ENCODE measurements at places on chromosomes 3 and 15.

DNA sequence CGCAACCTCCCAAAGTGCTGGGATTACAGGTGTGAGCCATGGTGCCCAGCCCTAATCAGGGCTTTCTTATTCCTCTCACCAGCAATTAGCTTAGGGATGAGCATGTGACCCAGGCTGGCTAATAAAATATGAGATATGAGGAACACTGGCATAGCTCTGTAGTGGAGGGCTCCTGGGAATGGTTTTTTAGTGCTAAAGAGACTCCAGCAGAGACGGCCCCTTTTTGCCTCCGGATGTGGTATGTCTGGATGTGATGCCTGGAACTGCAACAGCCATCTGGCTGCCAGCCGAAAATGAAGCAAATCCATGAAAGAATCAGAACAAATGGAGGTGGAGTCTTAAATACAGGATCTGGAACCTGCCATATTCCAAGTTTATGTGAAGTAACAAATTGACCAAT lies 69.1 kb upstream of the MAGI1 start:
- no peak for DNase-seq

DNA sequence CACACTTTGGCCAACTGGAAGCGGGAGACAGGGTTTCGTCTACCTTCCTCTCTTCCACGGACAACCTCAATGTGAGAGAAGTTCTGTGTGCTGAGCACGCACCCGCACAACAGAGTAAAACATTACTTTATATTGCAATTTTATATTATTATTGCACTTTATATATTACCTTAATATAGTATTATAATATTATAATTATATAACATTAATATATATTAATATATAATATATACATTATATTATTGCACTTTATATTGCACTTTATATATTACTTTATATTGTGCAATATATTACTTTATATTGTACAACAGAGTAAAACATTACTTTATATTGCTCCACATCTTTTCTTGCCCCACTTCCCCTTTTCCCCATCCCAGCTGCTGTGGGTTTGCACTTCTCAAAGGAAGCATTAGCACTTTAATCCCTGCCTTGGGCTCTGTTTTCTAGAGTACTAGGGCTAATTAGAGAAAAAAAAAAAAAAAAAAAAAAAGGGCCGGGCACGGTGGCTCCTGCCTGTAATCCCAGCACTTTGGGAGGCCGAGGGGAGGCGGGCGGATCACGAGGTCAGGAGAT lies 76.4 kb upstream of the SLC4A7 start:
- DNase-seq, result no peak

DNA sequence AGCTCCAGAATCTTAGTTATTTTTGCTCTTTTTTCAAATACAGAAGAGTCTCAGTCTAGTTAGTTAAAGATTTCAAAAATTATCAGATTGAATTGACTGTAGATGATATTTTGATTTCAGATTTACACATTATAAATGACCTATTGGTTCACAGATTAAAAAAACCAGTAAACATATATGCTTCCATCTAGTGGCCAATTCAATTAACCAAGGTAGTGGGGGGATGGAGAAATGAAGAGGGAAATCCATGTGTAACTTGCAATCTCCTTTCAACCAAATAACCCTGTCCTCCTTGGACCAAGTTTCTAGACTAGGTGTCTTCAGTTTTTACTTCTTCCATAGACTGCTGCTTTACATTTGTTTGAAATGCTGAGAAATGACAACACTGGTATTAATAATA lies 789.8 kb downstream of the ROBO1 start:
- DNase-seq, result no peak

GRCh38 chr3:124429129-124429815 lies 301.0 kb upstream of the UMPS start:
- no peak for DNase-seq

- DNase-seq, result no peak
Measured at GRCh38 chr3:535566-536416, 339.2 kb downstream of the CHL1 start.

GRCh38 chr3:191492601-191493000 lies 31.6 kb downstream of the PYDC2 start:
- DNase-seq, result no peak

- no peak for DNase-seq
Measured at GRCh38 chr15:50224606-50225005, 40.9 kb downstream of the HDC start.

DNA sequence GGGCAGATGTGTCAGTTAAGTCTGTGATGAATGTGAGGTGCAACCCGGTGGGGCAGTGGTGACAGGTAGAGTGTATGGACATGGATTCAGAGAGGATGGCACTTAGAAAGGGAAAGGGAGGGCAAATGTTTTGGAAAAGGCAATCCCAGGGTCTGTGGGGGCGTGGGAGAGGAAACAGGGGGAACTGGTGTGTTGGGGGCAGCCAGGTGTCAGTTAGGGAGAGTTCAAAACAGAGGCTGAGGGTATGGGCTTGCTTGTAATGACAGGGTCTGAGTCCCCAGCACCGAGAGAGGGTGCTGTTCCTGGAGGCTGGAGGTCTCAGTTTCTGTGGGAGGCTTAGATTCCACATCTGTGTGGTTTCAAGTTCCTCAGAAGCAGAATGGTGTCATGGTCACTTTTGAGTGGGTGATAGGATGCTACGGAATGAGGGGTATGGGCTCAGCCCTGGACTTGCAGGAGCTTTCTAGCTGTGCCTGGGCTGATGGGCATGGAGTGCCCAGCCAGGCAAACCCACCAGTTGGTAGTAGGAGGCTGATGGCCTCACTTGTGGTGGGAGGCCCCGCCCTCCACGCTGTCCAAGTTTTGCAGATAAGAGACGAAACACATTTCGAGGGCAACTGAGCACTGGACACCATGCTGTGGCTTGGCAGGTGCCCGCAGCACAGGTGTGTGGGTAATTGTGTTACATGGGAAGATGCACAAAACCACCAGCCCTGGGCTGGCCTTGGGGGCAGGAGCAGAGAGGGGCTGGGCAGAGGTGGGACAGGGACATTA lies 209.4 kb downstream of the RPLP1 start:
- DNase-seq, result no peak

DNA sequence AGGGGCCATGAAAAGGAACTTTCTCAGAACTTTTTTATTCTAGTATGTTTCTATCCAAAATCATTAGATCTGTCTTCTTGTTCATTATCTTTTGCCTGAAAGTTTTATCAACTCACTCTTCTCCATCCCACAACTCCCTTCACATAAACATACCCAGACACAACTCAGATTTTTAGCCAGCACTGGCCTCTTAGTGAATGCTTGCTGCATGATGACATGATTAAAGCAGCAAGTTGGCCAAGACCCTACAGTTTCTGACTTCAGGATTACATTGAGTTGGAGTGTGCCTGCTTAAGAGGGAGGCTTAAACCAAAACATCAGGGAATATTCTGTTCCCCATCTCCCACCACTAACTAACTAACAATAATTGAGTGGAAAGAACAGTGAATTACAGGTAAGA lies 38.1 kb downstream of the PLSCR2 start:
- DNase-seq, result no peak

DNA sequence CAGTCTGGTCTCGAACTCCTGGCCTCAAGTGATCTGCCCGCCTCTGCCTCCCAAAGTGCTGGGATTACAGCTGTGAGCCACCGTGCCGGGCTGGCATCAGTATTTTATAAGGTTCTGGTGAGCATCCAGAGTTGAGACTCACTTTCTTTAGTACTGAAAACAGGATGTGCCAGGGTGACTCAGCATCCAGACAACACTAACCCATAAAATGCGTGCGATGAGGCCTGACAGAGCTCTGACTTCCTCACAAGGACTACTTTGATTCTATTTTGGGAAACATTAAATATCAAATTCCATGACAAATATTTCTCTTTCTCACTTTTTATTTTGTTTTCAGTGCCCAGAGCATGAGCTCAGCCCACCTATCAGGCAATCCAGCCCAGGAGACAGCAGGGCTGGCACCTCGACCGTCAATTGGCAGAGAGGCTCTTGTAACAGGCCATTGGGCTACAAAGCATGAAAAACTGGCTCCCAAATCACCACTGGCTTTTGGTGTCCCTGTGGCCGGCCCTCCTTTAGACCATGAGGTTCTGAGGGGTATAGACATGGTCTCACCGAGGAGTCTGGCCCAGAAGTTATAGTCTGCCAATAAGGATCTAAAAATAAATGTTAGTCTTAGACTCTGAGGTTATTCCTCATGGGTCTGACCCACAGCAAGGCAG lies 75.0 kb downstream of the FEM1B start:
- no peak for DNase-seq

GRCh38 chr15:50786871-50787270 lies 21.4 kb upstream of the SPPL2A start:
- DNase-seq, result no peak

- DNase-seq, result no peak
Measured at GRCh38 chr3:12630292-12630691, 33.6 kb downstream of the RAF1 start.

- no peak for DNase-seq
Measured at GRCh38 chr3:3499012-3499562, 300.1 kb upstream of the LRRN1 start.

DNA sequence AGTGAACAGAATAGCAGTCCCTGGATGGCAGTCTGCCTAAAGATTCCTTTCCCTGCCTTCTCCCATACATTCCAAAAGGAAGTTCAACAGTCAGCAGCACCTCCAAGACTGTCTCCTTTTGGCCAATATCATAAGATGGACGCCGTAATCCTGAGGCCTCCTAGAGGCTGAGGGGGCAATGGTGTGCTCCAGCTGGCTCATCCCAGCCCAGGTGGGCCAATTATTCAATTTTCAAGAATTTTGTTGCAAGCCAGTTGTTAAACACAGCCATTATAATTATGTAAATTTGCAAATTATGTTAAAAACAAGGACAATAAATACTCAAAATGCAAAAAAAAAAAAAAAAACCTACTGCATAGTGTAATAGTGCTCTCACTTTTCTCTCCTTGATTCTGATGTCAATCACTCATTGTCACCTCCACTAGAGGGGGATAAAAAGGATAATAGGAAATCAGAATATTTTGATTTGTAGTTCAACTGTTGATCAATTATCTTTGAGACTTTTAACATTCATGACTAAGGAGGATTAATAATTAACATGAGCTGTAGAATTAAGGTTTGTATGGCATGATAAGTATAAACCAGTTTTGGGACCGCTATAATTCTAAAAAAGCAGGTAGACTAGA lies 40.1 kb downstream of the PPARG start:
- no peak for DNase-seq

DNA sequence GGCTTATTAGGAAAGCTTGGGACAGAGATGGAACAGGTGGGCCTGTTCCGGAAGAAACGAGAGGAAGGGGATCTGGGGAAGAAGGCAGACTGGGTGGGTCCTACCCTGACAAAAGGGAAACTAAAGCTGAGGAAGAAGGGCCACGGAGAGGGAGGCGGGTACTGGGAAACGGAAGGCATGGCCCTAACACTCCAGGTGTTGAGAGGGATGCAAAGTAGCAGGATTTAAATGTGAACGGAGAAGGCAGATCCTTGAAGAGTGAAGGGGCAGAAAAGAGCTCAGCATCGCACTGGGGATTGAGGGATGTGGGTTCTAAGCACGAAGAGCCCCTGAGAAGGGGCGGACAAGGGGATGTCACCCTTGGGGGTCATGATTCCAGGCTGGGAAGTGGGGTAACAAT lies 735 bp downstream of the STIMATE start:
- DNase-seq, result no peak

- no peak for DNase-seq
Measured at GRCh38 chr15:57619746-57620145, 28.0 kb downstream of the MYZAP start.

GRCh38 chr3:43852066-43852465 lies 161.3 kb downstream of the ABHD5 start:
- DNase-seq, result no peak
